CD8-positive, alpha-beta memory T cell (primary cell): ENCODE measurements at places on chromosomes 13 and 19. TPM values are rescaled to one million over a fixed set of nuclear protein-coding genes. Genes with fewer than 3 reads are reported as not detected.

Gene C19orf47
- total RNA-seq = 25.4 TPM

Gene DMRTC2
- total RNA-seq = not detected

Gene ACP7
- total RNA-seq = not detected

Gene RNF113B
- not detected for total RNA-seq

Gene SULT2B1
- not detected for total RNA-seq

Gene TEX29
- total RNA-seq = not detected

Gene ZNF575
- total RNA-seq = 2.3 TPM

Gene EDDM13
- total RNA-seq = 0.59 TPM

Gene FLT1
- total RNA-seq = 2.4 TPM

Gene TYROBP
- total RNA-seq = 6.4 TPM

Gene CGB8
- not detected for total RNA-seq

Gene KCNRG
- 0.42 TPM for total RNA-seq

Gene EPSTI1
- total RNA-seq = 4.5 TPM

Gene CEACAM4
- not detected for total RNA-seq

Gene MTUS2
- not detected for total RNA-seq

Gene CDKN2D
- 22.2 TPM for total RNA-seq

Gene CEACAM16
- not detected for total RNA-seq

Gene GARIN5A
- total RNA-seq = 0.57 TPM

Gene VAV1
- total RNA-seq = 52.9 TPM

Gene HIF3A
- total RNA-seq = not detected

Gene MIR17HG
- total RNA-seq = 21.5 TPM

Gene EFNB2
- total RNA-seq = 0.11 TPM

Gene ZNF540
- total RNA-seq = 3.2 TPM

Gene NPHS1
- not detected for total RNA-seq

Gene PPP6R1
- 216 TPM for total RNA-seq

Gene PSG7
- not detected for total RNA-seq

Gene VN1R4
- total RNA-seq = not detected

Gene SOX1
- total RNA-seq = not detected
